ENCODE measurements at places on chromosomes 16 and 17.

- DNase-seq, result no peak
Observed at GRCh38 chr17:35679007-35679682, 52.3 kb upstream of the RASL10B start.

DNA sequence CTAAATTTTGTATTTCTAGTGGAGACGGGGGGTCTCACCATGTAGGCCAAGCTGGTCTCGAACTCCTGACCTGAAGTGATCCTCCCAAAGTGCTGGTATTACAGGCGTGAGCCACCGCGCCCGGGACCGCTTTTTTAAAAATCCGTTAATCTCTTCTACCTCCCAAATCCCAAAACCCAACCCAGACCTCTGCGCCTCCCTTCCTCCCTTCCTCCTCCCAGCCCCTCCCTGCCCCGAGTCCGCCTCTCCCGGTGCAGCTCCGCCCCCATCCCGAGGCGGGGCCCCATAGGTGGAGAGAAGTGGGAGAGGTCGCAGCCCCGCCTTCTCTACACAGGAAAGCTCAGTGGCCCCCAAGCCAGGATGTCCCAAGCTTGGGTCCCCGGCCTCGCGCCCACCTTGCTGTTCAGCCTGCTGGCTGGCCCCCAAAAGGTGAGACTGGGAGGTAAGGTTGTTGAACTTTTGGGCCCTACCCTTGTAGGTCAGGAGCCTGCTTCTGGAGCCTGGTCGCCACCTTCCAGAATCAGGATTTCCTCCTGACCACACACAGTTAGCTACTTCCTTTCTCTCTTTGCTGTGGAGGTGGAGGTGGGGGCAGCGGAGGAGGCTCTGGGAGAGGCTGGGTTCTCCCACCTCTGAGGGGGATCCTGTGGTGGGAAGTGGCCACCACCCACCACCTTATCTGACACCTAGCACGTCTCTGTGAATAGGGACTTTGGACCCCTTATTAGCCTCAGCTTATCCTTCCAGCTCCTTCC, at the start of gene TMEM92:
TSS of gene TMEM92 (plus strand) at position 325 of the 755 bp plus-strand sequence. CDS start at position 361, 36 bp downstream.
- DNase-seq, result no peak

DNA sequence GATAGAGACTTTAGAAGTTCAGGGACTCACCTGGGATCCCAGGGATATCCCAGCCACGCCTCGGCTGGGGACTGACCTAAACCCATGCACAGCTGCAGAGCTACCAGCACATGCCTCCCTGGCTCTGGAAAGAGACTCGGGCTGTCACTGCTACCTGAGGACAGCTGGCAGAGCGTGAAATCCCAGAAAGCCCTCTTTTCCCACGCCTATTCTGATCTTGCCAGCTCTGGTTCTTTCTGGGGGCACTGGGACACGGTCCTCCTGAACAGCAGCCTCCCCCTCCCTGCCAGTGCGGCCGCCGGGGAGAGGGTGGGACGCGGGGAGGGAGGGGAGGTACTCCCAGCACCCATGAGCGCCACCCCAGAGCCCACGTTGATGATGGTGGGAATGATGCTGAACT, 10.8 kb downstream of the P2RX5 start:
- DNase-seq, result no peak

- no peak for DNase-seq
Observed at GRCh38 chr17:4837471-4838308, 4.5 kb downstream of the MINK1 start.

GRCh38 chr17:39549747-39550573, 57.8 kb downstream of the NEUROD2 start:
- no peak for DNase-seq

GRCh38 chr17:2034806-2035540, 5.0 kb downstream of the DPH1 start:
- DNase-seq, result no peak

DNA sequence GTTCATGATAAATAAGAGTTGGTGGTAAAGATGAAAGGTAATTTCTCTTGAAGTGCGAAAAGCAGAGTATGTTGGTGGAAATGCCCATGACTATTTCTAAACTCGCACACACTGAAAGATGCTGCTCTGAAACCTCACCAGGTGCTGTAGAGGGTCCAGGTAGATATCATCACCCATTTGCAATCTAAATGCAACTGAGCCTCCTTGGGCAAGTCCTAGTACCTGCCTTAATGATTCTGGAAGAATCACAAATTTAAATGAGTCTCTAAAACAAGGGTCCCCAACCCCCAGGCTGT, 5.9 kb upstream of the MMD start:
- no peak for DNase-seq

DNA sequence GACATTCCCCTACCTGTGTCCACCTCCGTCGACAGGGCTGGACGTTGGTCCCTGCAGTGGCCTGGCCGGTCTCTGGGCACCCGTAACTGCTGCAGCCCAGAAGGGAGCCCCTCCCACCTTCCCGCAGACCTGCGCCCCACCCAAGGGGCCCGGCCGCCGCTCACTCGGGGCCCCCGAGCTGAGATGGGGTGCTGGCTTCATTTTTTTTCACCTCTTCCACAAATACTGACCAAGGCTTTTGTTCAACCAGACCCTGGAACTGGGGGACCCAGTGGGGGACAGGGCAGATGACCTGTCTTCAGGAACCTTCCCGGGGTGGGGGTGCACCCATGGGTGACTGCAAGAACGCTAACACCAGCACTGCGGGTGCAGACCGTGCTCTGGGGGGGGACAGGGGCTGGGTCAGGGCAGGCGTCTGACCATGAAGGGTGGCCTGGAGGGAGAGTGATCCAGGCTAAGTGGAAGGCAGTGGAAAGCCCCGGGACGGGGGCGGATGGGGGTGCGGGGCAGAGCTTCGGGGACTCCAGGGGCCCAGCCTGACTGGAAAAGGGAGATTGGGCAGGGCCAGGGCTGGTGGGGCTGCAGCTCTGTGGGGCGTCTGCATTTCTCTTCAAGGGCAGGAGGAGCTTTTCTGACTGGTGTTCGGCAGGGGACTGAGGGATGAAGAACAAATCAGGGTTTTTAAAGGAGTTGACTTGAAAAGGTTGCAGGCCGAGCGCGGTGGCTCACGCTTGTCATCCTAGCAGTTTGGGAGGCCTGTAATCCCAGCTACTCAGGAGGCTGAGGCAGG, 42.3 kb downstream of the SLC7A5 start:
- DNase-seq, result no peak

- peak; percentile 46 for DNase-seq
Observed at GRCh38 chr17:45146890-45147580, 1.2 kb upstream of the HEXIM1 start.

DNA sequence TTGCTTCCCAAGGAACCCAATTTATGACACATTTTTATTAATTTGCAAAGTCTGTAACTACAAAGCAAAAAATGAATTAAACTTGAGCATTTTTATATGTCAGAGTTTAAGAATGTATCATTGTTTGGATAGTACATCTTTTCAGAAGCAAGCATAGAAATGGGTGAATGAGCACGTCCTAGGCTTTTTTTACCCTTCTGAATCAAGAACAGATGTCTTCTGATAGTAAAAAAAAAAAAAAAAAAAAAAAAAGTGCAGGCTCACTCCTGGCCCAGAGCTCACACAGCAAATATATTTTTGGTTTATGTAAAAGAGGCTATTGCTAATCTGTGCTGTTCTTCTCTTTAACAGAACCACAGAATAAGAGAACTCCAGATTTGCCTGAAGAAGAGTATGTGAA, 6.3 kb downstream of the TERF2IP start:
- DNase-seq, result no peak

DNA sequence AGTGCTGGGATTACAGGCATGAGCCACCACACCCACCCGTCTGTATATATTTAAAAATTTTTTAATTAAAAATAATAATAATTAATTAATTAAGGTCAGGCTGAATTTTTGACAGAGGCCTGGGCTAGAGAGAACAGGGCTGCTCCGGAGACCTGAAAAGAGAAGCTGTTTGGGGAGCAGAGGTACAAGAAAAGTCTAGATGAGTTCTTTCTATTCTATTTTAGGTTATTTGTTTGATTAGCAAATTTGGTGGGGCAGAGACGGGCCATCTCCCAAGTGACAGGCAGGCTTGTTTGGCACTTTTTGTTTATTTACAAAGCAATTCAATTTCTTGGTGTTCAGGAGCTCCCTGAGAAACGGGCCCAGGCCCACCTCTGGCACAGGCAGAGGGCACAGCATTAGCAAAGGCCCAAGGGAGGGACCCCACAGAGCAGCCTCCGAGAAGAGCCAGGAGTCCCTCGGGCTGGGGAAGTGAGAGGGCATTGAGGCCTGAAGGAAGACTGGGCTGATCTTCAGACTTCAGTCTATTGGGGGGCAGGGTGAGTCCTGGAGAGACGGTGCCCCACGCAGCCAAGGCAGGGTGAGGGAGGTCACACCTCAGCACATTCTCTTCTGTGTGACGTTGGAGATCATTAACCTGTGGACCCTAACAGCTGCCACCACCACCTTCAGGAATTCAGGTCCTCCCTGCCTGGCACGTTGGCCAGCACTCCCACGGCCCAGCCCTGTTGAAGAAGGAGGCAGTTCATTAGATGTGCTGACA, 10.8 kb upstream of the RIPOR1 start:
- DNase-seq, result no peak

- DNase-seq, result no peak
Observed at GRCh38 chr16:1137604-1138003, 15.3 kb upstream of the CACNA1H start.

- no peak for DNase-seq
Observed at GRCh38 chr17:6352016-6352415, 82.9 kb downstream of the AIPL1 start.

DNA sequence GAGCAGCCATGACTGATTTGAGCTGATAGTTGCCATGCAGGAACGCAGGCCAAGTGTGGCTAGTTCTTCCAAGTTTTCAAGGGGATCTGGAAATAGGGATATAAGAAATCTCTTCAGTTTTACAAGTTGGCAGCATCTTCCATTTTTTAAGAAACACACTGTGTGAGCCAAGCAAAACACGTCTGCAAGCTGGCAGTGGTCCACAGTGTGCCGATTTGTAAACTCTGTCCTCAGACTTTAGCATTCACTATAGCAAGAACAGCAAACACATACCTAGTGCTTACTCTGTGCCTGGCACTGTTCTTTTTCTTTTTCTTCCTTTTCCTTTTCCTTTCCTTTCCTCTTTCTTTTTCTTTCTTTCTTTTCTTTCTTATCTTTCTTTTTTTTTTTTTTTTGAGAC, 2.9 kb downstream of the ORAI3 start:
- DNase-seq, result no peak

- DNase-seq, result no peak
Observed at GRCh38 chr17:69018022-69018615, 42.6 kb downstream of the ABCA9 start.

DNA sequence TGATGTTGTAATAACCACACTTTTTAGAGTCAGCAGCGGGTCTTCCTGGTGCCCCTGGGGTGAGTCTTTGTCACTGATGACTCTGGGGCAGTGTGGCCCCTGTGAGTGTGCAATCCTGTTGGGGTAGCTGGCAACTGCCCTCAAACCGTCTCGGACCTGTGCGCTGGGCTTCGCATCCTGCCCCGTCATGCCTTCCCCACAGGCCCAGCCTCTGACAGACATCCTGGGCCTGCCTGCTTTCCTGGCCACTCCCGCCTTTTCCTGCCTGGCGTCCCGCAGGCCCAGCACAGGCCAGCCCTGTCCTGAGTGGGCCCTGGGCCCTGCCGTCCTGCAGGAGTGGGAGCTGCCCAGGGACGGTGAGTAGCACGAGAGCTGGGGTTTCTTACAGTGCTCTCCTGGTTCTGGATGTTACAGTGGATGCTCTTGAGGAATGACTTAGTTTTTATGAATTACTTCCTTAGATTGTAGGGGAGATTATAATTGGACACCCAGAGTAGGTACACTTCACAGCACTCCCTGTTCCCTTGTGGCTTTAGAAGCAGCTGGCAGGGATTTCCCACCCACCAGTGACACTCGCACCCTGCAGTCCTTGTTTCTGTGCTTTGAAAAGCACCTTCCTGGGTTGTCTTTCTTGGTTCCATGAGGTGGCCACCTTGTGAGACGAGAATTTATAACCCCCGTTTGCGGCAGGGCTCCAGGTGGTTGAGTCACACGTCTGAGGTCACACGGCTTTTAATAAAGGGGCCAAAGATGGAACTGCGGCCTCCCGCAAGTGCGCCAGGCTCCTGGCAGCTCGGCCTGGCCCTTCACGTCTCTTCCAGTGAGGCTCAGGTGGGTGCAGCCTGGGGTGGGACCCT, 50.0 kb upstream of the CAPN15 start:
- DNase-seq, result no peak

- DNase-seq, result no peak
Observed at GRCh38 chr17:81064678-81065475, 29.9 kb downstream of the BAIAP2 start.

DNA sequence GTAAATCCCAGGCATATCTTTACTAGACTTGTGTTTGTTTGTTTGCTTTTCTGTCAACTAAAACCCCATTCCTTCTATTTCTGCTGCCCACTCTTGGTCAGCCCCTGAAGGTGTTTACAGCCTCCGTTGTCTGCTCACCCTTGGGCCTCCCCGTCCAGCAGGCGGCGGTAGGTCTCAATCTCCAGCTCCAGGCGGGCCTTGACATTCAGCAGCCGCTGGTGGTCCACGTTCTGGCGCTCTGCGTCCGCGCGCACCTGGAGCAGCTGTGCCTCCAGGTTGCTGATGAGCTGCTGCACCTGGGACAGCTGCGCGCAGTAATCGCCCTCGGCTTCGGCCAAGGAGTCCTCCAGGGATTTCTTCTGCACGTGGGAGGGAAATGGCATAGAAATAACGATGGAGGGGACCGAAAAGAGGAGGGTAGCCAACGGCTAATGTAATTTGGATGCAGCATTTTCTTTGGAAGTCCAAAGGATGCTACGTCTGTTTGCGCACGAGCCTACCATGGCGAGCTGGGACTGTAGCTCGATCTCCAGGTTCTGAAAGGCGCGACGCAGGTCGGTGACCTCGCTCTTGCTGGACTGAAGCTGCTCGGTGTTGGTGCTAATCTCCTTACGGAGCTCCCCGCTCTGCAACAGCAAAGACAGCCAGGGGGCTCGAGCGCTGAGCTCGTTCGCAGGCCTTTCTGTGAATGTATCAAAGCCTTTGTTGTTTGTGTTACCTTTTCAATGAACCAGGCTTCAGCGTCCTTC, 3.9 kb downstream of the KRT12 start:
- DNase-seq, result no peak

- no peak for DNase-seq
Observed at GRCh38 chr16:66728117-66728787, 23.2 kb downstream of the DYNC1LI2 start.

- no peak for DNase-seq
Observed at GRCh38 chr16:70715055-70715858, 29.4 kb upstream of the MTSS2 start.
